Daoy (cell line): ENCODE measurements at places on chromosomes 11 and 22.
A peak's percentile ranks its signal among the peaks of the same experiment; 100 is the strongest.

- DNase-seq = peak; percentile 41
These were observed 862 bp downstream of the TPP1 start for GRCh38 chr11:6618117-6619003.

DNA sequence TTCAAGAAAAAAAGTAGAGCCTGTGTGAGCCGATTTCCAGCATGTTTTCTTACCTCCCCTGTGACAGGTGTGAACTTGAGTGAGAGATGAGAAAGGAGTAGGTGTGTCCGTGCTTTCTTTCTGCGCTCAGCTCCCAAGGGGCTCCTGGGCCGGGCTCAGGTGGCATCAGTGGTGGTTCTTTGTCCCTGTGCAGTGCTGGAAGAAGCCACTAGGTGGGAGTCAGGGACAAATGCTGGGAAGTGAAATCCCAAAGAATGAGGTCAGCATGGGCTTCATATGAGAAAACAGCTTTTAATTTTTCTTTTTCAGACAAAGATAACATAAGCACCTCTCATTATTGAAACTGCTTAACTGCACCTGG, 57.8 kb downstream of the PPFIBP2 start:
- peak; percentile 69 for DNase-seq

- no peak for DNase-seq
These were observed 145.5 kb downstream of the TRIM29 start for GRCh38 chr11:119992171-119993051.

DNA sequence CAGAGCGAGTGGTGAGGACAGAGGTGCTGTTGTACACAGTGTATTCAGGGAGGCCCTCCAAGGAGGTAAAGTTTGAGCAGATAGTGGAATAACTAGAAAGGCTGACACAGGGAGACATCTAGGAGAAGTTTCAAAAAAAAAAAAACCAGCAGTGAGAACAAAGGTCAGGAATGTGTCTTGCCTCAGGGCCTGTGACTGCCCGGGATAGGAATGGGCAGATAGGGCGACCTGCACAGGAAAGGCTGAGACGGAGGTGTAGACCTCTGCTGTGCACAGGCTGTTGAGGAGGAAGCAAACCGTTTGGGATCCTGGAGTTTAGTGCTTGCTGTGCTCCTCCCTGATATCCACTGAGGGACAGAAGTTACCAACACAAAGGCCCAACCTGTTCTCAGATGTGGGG, 406.5 kb upstream of the B3GAT1 start:
- peak; percentile 74 for DNase-seq

GRCh38 chr11:68303982-68304780, 8.2 kb upstream of the LRP5 start:
- DNase-seq = no peak

GRCh38 chr11:111570796-111571195, 30.3 kb downstream of the LAYN start:
- DNase-seq = no peak

GRCh38 chr11:92717240-92717639, 252.2 kb upstream of the MTNR1B start:
- DNase-seq = no peak

DNA sequence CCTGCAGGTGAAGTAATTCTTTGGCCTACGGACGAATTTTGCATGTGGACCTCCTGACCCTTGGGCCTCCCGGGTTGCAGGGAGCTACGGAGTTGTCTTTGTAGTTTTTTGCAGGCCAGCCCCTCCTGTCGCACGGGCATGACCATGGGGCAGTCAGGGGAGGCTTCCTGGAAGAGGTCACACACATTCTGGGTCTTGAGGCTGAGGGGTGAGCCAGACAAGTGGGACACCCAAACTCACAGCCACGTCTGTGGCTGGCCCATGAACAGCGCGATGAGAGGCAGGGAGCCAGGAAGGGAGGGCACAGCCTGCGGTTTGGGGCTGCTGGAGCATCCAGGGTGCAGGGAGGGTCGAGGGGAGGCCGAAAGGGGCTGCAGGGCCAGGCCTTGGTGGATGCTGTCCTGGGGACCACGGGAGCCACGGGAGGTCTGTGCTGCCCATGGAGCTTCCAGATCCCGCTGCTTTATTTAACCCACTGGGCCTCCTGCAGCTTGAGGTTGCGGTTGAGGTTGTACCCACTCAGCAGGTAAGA, 78.9 kb downstream of the FBLN1 start:
- DNase-seq = no peak

GRCh38 chr11:13278609-13279486, 1.3 kb downstream of the BMAL1 start:
- DNase-seq = peak; percentile 12

DNA sequence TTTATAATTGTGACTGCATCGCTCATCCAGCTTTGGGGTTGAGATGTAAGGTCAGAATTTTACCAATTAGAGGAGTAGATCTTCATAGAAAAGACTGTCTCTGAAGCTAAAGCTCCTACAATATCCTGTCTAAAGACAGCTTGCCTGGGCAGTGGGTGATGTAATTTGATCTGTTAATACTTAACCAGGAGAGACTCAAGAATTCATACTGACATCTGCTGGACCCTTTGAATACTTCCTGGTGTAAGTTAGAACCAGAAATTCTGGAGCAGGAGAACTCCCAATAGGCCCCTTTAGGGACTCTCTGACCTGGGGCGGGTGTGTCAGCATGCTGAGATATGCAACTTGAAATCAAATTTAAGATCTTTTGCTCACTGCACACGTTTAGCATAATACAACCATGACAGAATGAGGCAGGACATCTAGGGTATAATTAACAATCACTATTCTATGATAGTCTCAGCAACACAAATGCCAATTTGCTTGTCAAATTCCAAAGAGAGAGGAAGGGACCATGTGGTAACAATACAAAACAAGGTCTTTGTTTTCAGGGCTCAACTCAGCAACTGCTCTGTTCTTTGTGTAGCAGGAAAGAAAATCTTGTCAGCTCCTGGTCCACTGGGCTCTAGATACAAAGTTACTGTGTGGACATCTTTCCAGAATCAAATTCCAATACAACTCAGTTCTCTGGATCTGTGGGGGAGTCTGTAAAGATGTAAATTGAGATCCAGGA, 143.9 kb downstream of the INSC start:
- DNase-seq = peak; percentile 22

DNA sequence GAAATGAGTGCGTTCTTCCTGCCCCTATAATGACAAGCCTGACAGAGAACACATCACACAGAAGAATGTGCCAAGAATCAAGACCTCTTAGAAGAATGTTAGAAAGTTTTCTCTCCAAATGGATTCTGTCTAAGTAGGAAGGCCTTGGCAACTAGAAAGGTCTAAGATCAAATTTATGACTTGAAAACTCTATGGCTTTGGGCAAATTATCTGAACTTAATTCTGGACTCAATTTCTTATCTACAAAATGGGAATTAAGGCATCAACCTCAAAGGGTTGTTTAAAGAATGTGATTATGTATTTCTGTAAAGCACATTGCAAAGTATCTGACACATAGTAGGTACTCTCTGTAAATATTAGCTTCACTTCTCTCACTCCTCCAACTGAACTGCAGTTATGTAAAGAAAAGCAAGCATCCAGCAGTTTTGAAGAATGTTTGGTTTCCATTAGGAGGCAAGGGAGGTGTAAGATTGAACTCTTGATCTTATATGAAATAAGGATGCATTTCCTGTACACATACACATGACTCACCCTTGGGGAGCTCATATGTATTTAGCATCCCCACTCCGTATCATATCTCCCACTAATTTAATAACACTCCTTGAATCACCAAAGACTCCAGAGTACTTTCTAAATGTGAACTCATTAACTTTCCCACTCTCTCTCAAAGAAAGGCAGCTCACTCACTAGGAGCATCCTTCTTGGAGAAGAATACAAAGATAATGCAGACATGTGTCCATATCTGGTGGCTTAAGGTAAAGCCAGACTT, 77.6 kb downstream of the ETS1 start:
- no peak for DNase-seq
